HuH-7.5 (cell line): ENCODE measurements at places on chromosomes 16 and 17.

DNA sequence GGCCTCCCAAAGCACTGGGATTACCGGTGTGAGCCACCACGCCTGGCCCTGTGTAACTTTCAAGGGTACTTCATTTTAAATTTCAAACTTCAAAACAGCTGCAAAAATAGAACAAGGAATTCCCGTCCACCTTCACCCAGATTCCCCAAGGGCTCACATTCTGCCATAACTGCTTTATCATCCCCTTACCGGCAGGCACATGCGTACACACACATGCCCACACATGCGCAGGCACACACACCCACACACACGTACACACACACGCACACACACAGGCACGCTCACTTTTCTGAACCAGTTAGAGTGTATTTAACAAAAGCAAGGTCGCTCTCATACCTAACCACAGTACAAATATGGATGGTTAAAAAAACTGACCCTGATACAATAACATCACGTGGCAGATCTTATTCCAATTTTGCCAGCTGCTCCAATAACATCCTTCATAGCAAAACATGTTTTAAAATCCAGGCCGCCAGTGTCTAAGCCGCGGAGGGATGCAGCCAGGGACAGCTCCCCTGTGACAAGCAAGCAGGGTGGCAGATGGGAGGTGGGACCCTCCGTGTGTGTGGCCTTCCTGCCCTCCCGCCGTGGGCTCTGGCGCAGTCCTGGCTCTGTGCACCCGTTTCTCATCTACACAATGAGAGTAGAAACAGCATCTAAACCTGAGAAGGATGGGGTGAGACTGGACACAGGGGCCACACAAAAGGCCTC, 23.1 kb downstream of the PDIA2 start:
- no peak for DNase-seq

DNA sequence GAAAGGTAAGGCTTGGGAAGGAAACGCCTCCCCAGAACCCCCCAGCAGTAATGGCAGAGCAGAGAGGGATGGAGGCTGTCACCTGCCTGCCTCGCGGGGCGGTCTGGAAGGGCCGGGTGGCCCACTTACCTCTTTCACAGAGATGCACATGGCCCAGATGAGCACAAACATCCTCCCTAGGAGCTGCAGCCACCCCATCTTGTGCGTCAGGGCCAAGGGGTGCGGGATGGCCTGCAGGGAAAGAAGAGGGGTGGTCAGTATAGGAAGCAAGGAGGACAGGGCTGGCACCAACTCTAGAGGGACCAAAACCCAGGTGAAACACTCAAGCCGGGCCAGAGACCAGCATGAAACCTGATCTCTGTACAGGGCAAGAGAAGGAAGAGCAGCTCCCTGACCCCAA, 29.7 kb downstream of the TRPV3 start:
- no peak for DNase-seq

DNA sequence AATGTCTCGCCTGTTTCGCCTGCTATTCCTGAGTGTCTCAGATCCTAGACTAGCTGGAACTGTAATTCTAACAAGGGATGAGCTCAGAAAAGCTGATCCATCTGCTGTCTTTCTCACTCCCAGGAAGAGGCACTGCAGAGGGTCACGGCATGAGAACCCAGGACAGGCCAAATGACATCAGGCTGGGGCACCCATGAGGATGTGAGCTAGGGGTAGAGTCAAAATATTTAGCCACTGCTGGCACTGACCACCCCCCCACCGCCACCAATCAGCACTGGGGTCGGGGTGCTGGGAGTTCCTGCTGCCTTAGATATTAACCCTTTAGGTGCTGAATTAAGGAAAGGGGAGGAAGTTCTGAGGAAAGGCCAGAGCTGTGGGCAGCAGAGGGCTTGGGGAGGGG, 112.4 kb downstream of the IRX3 start:
- no peak for DNase-seq

DNA sequence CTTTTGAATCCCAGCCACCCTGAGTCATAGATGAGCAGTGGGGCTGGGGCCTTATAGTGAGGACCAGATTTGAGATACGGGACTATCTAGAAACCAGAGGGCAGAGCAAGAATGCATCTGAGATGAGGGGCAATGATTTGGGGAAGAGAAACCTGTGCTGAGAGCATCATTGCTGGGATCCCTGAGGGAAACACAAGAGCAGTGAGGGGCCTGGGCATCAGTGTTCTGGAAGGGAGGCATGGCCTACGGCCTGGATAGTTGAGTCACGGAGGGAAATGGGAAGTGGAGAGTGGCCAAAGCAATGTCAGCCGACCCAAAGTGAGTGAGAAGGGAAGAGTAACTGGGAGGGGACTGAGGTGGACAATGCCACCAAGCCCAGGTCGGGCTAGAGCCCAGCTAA, 5.2 kb downstream of the CAMTA2 start:
- DNase-seq: no peak

DNA sequence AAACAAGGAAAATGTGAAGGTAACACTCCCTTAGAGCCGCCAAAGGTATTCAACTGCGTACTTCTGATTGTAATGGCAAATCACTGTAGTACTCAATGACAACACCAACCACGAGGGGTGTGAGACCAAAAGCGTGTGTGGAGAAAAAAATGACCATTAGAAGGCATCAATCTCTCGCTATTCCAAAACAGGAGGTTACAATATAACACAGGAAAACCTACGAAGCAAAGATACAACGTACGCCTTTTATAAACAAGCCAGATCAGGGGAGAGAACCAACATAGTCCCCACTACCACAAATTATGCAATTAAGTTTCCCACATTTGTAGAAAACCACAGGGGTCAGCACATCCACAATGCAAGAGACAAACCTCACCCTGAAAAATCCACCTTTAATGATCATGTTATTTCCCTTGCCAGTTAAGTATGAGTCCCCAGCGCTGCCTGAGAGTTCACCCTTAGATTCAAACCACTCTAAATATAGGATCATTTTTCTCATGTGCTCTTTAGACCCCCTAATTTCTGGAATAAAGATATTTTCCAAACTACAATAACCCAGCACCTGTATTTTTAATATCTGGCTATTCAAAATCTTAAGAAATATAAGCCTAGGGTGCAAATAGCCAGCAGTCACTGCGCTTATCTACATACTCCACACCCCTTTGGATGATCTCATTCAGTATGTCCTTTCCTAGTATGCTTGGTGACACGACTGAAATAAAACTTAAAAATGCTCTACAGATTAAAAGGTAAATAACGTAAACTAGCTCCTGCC, 12.4 kb downstream of the TEX14 start:
- no peak for DNase-seq

DNA sequence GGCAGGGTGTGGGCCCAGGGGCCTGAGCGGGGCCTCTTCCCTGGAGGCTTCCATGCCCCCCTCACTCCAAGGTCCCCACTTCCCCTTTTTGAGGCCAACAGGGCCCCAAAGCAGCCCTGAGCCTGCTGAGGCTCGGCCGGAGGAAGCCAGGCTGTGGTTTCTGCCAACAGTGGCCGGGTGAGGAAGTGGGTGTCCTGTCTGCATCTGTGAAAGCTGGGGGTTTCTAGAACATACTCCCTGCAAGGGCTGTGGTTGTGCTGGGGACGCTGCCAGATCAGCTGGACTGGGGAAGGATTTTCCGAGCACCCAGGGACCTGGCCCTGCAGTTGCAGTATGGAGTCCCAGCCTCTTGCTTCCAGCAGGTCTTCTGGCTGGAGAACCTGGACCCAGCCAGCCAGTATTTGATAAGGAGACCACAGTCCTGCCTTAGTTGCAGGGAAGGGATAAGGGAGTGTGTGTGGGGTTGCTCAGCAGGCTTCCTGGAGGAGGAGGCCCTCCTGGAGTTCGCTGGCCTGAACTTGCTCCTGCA, 15.7 kb downstream of the ADCY7 start:
- no peak for DNase-seq

DNA sequence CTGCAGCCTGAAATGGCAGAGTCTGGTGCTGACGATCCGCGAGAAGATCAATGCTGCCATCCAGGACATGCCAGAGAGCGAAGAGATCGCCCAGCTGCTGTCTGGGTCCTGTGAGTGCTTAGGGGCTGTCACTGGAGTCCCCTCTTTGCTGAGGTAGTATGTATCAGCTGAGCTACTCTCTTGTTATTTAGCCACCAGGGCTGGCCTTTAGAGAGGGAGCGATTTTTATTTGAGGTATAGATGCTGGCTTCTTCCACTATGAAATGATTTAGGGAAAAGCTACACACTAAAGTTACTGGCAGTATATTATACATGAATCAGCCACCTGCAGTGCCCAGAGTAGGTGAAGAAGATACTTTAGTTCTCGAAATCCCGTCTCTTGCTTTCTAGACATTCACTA, 2.6 kb downstream of the CDK5RAP3 start:
- no peak for DNase-seq

DNA sequence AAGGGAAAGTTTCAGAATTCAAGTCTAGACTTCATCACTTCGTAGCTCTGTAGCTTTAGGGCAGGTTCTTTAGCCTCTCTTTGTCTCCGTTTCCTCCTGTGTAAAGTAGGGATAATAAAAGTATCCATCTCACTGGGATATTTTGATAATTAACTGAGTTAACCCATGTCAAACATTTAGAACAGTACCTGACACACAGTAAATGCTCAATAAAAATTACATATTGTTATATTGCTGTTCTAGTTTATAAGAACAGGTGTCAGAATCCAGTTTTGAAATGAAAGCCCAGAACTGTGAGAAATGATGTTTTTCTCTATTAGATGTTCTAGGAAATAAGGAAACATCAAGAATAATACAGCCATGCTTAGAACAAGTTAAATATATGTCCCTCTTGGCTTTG, 4.3 kb downstream of the MOSMO start:
- no peak for DNase-seq

DNA sequence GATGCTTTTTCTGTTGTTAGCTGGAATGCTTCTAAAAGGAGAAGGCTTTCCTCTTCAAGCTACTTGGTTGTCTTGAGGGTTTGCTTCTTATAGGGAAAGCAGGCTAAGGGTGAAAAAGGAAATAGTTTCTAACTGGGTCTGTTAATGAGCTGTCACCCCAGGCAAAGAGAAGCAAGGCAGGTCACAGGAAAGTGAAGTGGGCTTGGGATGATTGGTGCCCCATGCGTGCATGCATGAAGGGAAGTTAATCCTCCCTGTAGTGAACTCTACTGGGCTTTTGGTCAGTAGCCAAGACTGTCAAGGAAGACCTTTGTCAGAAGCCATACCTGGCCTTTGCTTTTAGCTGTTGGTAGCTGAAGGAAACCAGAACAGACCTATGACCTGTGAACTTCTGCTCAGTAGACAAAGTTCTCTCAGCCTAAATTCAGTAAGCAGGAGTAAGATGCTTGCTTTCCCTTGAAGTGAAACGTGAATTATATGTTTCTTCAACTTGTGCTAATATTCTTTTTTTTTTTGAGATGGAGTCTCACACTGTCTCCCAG, 16.5 kb downstream of the TENT4B start:
- DNase-seq: no peak

GRCh38 chr16:79437764-79438751, 162.5 kb downstream of the MAF start:
- no peak for DNase-seq

- no peak for DNase-seq
Measured at GRCh38 chr16:76276745-76277438, at the start of gene CNTNAP4. Gene CNTNAP4, plus strand, starts transcription at chr16:76277401. Its CDS starts 262 bp downstream, at chr16:76277663.

DNA sequence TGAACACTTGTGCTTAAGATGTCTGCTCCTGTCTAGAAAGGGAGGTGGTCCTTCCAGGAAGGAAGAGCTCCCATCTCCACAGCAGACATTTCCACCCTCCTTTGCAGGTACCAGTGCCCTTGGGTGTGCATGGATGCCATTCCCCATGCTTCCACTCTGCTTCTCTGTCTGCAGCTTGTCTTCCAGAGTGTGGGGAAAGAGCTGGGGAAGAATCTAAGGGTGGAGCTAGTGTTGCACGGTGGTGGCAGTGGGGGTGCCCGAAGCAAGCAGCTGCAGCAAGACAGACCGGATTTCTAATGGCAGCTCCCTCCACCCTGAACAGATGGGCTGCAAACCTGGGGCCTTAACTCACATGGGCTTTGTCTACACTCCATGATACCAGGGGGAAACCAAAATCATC, 22.6 kb upstream of the HOXB13 start:
- DNase-seq: no peak

DNA sequence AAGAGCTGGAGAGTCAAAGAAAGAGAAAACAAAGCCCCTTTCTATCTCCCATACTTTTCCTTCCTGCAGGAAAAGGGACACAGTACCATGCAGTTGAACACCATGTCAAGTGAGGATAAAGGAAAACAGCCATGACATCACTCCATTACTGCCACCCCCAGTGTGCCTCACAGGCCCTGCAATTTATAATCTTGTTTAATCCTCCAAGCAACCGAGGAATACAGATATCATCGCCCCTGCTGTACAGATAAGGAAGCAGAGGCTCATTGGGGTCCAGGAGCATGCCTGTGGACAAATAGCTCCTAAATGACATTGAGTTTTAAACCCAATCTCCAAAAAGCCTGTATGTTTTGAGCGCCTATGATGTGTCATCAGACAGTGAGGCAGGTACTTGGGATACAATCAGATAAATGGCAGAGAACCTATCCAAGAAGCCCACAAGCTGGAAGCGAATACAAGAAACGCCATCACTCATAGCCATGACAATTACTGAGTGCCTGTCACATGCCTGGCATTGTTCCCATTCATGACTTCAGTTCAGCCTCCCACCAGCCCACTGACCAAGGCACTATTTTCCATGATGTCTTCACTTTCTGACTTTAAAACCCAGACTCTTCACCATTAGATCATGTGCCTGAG, 45.5 kb downstream of the CPPED1 start:
- no peak for DNase-seq

DNA sequence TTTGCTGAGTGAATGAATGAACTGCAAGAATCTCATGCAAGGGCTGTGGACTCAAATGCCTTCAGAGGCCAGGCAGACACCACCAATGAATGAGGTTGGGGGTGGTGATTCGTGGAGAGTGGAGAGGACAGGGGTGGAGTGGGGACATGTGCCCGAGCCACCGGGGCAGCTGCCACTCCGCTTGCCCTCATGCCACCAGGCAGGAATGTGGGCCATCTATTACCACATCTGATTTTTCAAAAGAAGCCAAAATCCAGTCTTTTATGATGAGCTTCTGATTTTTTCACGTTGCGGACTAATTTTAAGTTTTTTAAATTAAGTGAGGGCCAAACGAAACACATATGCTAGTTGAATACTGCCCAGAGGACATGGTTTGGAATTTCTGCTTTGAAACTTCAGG, 67.1 kb upstream of the SMURF2 start:
- DNase-seq: no peak

GRCh38 chr16:46862555-46863447, 21.4 kb upstream of the GPT2 start:
- no peak for DNase-seq

GRCh38 chr17:82023447-82024241, 539 bp downstream of the LRRC45 start:
- DNase-seq: peak; percentile 67

DNA sequence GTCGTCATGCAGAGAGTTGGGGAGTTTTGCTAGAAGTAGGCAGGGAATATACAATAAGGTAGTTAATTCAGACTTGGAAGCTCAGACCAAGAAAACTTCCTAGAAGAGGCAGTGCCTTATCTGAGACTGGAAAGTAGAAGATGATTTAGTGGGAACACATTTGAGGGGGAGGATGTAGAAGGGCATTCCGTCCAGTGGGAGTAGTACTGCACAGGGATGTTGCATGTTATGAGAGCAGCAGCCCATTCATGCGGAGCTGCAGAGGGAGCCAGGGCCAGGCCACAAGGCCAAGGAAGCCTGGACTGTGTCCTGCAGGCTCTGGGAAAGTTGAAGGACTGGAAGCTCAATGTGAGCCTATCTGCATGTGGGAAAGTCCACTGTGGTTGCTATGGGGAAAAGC, 344.5 kb upstream of the EEF2KMT start:
- no peak for DNase-seq
